ENCODE measurements at places on chromosomes 5 and 9. TPM values are rescaled to one million over a fixed set of nuclear protein-coding genes. Genes with fewer than 3 reads are reported as not detected.

Gene PRKAA1
- 55.2 TPM for total RNA-seq

DNA sequence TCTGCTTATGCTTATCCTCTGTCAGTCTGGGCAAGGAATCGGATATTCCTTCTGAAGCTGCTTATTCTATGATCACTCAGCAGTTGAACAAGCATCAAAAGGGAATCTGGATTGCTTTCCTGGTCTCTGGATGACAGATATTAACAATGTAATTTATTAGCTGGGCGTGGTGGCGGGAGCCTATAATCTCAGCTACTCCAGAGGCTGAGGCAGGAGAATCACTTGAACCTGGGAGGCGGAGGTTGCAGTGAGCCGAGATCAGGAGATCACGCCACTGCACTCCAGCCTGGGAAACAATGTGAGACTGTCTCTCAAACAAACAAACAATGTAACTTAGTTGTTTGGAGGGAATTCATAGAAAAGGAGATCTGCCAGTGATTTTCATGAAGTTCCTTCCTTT lies 45.4 kb downstream of the DMRT1 start:
- DNase-seq, result no peak

- DNase-seq, result no peak
Observed at GRCh38 chr9:90658181-90658580, 15.6 kb upstream of the DIRAS2 start.

- DNase-seq, result no peak
Observed at GRCh38 chr5:149147676-149148075, 6.4 kb downstream of the ABLIM3 start.

DNA sequence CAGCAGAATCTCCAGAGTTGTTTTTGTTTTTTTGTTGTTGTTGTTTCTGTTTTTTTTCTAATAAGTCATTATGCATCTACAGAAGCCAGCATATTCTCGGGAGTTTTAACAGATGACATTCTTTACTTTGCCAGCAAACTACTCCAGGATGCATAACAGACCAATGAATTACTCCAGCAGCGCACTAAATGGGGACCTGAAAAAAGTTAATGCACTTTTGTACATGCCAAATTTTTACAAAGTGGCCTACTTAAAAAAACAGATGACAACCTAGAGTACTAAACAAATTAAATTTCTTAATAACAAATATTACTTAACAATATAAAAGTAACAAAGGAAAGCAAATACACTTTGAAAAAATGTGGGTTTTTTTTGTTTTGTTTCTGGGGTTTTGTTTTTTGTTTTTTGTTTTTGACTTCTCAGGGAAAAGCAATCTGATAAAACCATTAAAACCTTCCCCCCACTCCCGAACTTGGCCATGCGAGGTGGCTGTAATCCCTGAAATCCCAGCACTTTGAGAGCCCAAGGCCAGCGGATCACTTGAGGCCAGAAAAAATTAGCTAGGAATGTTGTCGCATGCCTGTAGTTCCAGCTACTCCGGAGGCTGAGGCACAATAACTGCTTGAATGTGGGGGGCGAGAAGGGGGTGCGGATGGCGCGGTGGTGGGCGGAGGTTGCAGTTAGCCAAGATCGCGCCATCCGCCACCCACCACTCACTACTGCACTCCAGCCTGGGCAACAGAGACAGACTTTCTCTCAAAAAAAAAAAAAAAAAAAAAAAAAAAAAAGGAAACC lies 352.4 kb downstream of the CETN3 start:
- no peak for DNase-seq

Gene PRSS3
- 5.1 TPM for total RNA-seq

Data from kidney epithelial cell (primary cell).